ENCODE measurements at places on chromosomes 6 and 20.

DNA sequence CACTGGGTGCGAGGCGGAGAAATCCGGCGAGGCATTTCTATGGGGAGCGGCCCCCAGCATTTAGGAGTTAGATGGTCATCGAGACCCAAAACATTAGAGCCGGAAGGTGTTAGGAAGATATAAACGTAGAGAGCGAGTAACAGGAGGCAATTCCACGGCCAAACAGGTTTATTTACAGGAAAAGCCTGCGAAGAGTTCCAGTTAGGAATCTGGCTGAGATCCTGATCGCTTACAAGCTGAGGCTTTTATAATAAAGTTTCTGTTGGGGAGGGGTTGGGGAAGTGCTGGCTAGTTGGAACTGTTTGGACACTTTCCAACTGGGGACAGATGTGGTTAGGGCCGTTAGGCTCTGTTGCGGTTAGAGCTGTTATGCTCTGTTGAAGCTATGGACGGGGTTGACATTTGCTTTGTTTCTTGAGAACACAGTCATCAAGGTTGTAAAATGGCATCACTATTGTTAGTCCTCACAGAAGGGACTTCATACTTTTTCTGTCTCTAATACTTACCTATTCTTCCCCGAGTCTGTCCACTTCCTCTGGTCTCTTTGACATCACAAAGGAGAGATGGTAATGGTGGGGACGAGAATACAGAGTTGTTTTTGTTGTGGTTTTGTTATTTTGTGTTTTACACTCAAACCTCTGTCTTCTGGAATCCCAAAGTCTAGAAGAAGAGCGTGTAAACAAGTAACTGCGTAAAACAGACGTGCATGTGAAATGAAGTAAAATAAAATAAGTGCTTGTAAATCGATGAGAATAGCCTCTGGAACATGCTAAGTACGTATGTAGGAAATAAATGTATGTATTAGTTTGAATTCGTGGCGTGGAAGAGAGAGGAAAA is 554 bp upstream of the ZSCAN31 start:
- no peak for DNase-seq

DNA sequence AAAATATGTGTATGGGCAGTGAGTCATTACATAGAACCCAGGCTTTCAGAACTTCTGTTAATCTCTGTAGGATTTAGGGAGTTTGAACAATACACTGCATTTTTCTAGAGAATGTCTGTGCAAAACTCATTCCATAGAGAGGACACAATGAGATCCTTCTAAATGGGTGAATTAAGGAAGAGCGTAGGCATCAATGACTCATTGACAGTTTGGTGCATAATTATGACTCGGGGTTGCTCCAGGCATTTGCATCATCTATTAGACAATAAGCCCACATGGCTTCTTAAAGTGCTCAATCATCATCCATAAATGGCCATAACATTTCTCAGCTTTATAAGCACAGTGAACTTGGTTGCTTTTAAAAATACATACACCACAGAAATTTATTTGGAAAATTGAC is 625.5 kb downstream of the CDH26 start:
- no peak for DNase-seq

DNA sequence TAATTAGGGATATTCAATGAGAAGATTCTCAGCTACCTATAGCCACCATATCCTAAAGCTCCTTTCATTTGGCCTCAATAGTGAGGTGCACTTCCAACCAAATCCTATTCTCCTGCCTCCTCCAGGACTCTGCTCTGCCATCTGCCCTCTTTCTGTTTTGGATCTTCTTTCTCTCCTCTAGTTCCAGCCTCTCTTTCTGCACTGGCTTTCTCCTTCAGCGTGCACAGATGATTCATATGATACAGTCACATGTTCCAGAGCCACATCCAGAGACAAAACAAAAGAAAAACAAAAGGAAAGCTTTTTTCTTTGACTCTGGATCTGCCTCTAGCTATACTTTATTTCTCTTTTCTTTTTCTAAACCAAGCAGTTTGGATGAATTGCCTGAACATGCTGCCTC is 531.9 kb upstream of the MAN1A1 start:
- DNase-seq: no peak

DNA sequence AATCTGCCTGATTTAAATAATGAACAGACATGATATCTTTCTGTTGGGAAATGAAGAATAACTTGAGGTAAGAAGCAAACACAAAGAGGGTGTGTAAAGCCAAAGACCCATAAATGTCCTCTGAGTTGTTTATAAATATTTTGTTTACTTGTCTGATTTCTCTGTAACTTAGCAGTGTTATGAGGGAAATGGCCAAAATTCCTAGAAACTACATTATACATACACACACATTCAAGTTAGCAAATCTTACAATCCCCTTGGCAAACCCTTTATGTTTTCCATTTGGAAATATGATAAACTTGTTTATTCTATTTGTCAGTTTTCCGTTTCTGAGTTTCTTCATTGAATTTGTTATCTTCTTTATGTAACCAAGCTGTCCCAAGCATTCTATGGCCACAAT is 81.4 kb upstream of the TCF21 start:
- no peak for DNase-seq

- no peak for DNase-seq
Measured at GRCh38 chr6:146910611-146911010, 293.6 kb upstream of the STXBP5 start.

All from stimulated activated CD8-positive, alpha-beta memory T cell treated with anti-CD3 and anti-CD28 coated beads, Interleukin-7, amount 100 ng/mL, for 1 hour (primary cell).